ENCODE measurements at places on chromosomes 2 and 18.
A peak's percentile ranks its signal among the peaks of the same experiment; 100 is the strongest.

- DNase-seq: no peak
Measured at GRCh38 chr2:204220896-204221295, 284.3 kb downstream of the ICOS start.

GRCh38 chr18:76686737-76687231, 135.6 kb upstream of the ZNF236 start:
- DNase-seq: peak; percentile 63

DNA sequence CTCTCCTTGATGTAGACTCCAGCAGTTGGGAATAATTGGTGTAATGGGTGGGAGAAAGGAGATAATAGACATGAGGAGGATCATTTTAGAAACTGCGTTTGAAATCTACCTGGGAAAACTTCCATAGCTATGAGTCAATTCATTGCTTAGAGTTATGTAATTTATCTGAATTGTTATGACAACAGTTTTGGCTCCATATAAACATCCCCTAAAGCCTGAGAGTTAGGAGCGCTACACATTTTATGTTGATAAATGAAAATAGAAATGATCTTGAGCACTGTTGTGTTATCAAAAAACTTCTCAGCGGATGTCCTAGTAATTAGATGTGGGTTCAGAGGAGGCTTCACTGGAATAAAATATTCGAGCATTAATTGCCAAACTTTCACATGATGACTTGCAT, 573.4 kb downstream of the TSN start:
- no peak for DNase-seq

DNA sequence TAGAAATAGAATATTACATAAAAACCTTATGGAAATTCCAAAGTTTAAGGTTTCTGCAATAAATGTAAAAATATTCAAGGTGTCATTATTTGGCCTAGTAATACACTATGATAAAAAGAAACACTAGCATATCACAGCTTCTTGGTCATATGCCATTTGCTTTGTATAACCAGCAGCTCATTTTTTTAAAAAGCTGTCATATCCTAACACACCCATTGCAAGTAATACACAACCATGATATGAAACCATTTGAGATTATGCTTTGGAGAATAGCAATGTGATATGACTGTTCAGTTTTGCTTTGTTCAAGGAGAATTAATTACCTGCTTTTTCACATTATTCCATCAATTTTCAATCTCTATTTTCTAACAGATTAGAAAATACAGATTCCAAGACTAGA, 149.0 kb downstream of the IKZF2 start:
- DNase-seq: no peak

DNA sequence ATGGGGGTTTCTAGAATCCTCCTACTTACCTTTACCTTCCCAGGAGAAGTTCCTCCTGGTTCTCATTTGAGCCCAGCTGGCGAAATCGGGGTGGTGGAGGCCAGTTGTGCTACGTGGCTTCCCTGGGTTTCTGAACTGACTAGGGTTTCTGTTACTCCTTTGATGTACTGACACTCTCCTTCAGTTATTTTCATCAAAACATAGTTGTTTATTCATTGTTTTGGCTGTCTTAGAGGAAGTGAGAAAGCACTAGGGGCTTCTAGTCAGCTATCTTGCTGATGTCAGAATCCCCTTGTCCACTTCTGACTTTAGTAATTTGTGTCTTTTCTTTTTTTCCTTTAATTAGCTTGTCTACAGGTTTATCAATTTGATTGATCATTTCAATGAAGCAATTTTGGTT, 332.2 kb upstream of the TANK start:
- no peak for DNase-seq

DNA sequence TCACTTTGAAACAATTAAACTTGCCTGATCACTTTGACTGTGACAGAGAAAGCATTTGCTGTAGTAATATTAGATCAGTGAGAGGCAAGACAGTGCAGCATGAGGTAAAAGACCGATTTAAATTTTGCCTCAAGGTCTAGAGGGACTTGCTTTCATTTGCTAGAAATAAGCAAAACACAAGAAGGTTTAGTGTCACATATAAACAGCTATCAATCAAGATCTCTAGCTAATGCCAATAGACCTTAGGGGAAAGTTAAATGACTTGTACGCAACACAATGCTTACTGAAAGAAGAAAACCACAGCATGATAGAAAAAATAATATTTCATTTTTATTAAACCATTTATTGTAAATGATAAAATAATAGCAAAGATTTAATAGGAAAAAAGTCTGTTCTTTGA, 113.5 kb downstream of the DSC3 start:
- DNase-seq: no peak

DNA sequence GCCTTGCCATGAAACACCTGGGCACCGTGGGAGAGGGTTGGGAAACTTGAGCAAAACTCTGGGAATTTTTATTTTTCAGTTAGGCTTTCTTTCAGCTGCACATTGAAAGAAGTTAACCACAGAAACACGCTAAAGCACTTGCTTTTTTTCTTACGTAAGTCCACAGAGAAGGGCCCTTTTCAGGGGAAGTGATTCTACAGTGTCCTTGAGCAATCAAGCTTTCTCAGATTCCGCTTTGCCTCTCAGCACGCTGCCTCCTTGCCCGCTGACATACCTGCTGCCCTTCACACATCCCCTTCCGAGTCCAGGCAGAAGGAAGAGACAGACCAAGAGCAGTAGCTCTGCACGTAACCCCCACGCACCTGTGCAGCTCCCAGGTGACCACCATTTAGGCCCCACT, 135.5 kb upstream of the MYT1L start:
- DNase-seq: no peak

GRCh38 chr18:11215216-11215615, 65.8 kb upstream of the PIEZO2 start:
- no peak for DNase-seq

- no peak for DNase-seq
Measured at GRCh38 chr18:11795916-11796315, 55.3 kb upstream of the CHMP1B start.

- no peak for DNase-seq
Measured at GRCh38 chr2:232545511-232546375, 4.6 kb downstream of the TIGD1 start.

GRCh38 chr2:61266632-61267505, 104.9 kb downstream of the C2orf74 start:
- DNase-seq: no peak

- DNase-seq: no peak
Measured at GRCh38 chr2:174919947-174920595, 85.1 kb downstream of the CHN1 start.

DNA sequence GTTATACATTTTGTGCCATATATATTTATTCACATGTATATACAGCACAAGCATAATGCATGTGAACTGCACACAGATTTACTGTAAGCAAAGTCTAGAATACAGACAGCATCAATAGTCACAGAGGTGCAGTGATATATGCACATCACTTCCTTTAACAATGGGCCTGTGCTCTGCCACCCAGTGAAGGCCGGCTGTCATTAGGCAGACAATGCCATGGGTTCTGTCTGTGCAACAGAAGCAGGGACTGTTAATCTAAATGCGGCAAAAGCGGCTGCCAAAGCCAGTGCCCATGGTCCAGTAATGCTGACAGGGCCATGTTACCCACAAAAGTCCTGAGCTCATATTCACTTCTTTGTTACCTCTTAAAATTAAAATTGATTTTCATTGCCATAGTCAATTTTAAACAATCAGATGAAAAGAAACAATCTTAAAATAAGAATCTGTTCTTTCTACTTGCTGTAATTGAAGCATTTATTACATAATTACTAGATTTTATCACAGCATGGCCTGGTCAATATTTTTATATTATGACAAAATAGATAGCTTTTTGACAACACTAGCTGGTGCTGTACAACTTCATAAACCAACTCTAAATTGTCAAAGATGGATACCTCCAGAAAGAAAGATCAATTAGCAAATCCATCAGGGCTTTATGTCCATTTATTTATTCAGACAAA, 232.0 kb downstream of the STK39 start:
- DNase-seq: no peak

DNA sequence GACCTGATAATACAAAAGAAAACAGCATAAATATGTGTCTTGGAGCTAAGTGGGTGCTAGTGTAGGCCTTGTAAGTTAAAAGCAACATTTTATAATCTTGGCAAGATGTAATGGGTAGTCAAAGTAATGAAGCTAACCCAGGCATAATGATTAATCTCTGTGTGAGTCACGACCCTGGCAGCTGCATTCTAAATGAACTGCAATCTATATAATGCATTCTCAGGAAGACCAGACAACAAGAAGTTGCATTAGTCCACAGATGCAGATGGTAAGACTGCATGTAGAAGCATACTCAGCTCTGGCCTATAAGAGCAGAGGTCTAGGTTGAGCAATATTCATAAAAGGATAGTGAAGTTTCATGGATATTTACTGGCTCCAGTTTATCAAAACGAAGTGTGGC, 85.6 kb upstream of the ETAA1 start:
- no peak for DNase-seq

DNA sequence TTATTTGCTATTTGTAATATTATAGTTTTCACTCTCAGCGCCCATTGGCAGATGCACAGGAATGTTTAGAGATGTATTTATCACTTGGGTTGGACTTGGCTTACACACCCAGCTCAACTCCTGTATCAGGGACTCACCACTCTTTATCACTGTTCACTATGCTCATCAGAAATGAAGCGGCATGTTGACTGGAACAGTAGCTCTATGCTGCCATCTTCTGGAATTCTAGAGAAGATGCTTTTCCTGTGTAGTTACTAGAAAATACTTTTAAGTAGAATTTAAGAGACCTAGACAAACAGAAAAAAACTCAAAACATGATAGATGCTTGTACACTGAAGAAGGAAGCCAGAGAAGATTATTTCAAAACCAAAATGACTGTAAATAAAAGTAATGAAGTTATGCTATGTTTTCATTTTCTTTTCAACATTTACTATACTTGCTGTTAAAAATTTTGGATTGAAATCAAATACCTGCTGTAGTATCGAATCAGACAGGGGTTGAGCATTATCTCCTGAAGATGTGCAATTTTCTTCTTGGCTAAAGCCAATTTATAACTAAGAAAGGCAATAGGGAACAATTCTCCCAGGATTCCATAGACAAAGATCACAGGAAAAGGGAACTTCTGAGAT, 47.4 kb upstream of the NXPH2 start:
- no peak for DNase-seq

DNA sequence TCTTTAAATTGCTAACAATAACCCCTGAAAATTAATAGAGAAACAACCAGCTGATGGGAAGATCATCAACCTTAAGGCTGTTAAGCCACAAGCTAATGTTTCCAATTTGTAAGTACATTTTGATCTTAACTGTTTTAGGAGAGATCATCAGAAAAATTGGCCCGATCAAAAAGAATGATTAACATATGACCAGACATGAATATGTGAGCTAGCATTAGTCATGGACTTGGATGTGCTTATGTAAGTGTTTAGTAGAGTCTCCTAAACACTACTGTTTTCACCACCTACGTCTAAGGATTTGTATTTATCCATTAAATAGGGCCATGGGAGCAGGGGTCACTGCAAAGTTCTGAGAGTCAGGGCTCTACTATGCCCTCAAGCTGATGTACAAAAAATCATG, 4.3 kb downstream of the LMAN1 start:
- no peak for DNase-seq

GRCh38 chr2:224545884-224546644, 39.1 kb downstream of the CUL3 start:
- no peak for DNase-seq

DNA sequence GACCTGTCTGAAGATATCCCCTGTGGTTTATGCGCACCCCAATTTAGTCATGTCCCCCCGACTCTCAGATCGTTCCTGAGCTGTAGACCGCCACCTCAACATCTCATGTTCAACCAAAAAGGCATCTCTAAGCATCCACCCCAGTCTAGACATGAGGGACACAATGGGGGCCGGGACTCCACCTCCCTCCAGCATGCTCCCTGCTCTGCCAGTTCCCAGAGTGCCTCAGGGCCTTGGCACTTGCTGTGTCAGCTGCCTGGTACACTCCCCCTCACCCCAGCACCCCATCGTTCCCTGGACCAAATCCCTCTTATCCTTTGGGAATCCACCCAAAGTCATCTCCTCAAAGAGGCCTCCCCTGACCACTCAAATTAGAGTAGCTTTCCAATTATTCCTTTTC, 22.2 kb downstream of the TNS1 start:
- no peak for DNase-seq

DNA sequence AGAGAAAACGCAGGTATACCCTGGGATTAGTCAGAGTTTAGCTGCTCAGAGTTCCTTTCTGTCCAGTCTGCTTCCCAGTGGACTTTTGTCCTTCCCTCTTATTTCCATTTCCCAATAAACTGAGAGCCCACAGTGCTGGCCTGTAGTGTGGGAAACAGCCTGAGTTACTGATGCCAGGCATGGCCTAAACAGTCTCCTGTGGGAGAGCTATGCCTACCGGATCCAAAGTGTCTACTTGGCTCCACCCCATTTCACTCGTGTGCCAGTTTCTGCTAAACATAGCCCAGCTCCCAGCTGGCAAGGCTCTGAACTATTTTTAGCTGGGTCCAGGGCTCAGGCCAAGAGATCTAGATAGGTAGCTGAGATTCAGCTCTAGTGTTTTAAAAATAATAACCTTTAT, 15.6 kb upstream of the PPP1CB start:
- DNase-seq: no peak

- DNase-seq: no peak
Measured at GRCh38 chr2:99597616-99598015, 107.8 kb upstream of the REV1 start.

- no peak for DNase-seq
Measured at GRCh38 chr2:55111570-55112228, 61.4 kb upstream of the RTN4 start.

DNA sequence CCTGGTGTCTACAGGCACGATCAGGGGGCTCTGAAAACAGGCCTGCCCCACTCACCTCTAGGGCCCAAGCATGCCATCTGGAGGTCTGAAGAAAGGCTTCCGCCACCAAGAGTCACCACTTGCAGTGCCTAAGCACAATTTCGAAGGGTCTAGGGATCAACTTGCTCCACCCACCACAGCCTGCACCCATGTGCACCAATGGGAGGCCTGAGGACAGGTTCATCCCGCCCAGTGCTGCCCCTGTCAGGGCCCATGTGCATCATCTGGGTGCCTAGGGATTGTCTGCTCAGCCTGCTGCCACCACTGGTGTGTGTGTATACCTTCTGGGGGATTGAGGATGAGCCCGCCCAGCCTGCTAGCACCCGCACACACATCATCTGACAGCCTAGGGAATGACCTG, 121.0 kb upstream of the ACVR1C start:
- DNase-seq: no peak

- no peak for DNase-seq
Measured at GRCh38 chr2:165423081-165423480, 46.4 kb upstream of the CSRNP3 start.

DNA sequence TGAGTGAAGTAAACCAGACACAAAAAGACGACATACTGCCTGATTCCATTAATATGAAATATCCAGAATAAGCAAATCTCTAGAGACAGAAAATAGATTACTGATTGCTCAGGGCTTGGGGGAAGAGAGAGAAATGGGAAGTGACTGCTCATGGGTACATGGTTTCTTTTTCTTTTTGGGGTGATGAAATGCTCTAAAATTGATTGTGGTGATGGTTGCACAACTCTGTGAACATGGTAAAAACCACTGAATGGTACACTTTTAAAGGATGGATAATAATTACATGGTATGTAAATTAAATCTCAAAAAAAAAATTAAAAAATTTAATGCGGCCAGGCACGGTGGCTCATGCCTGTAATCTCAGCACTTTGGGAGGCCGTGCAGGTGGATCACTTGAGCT, 39.3 kb downstream of the RPL31 start:
- no peak for DNase-seq

- no peak for DNase-seq
Measured at GRCh38 chr2:119678021-119678656, 862 bp upstream of the TMEM177 start.

- no peak for DNase-seq
Measured at GRCh38 chr2:234494361-234495250, 2.3 kb downstream of the ARL4C start.

GRCh38 chr18:57953883-57954282, 90.1 kb upstream of the NEDD4L start:
- DNase-seq: no peak

Measured in WTC11 (cell line).